ENCODE measurements at places on chromosomes 5 and 9.

GRCh38 chr9:126965541-126966428 is 51.2 kb downstream of the RALGPS1 start:
- peak; percentile 78 for DNase-seq

GRCh38 chr5:53820802-53821171 is 260.3 kb downstream of the NDUFS4 start:
- DNase-seq: no peak

GRCh38 chr9:137833721-137834613 is 43.6 kb upstream of the CACNA1B start:
- no peak for DNase-seq

- DNase-seq: no peak
These were observed 85.0 kb downstream of the PSD2 start for GRCh38 chr5:139880416-139881142.

DNA sequence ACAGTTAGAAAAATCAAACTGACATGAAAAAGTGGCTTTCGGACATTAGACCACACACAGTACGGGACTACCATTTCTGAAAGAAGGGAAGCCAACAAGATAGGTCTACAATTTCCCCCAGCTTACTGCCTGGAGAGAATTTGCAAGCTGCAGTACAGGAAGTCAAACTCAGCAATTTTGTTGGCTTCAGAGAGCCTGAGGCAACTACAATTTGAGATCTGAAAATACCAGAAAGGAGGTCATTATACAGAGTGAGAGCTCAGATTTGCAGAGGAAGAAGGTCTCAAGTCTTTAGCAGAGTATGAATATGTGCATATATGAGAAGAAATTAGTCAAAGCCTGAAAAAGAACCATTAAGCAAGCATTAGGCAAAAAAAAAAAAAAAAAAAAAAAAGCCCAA is 83.0 kb downstream of the OXCT1 start:
- DNase-seq: no peak

- no peak for DNase-seq
These were observed 14.3 kb upstream of the KLF9 start for GRCh38 chr9:70428781-70429180.

DNA sequence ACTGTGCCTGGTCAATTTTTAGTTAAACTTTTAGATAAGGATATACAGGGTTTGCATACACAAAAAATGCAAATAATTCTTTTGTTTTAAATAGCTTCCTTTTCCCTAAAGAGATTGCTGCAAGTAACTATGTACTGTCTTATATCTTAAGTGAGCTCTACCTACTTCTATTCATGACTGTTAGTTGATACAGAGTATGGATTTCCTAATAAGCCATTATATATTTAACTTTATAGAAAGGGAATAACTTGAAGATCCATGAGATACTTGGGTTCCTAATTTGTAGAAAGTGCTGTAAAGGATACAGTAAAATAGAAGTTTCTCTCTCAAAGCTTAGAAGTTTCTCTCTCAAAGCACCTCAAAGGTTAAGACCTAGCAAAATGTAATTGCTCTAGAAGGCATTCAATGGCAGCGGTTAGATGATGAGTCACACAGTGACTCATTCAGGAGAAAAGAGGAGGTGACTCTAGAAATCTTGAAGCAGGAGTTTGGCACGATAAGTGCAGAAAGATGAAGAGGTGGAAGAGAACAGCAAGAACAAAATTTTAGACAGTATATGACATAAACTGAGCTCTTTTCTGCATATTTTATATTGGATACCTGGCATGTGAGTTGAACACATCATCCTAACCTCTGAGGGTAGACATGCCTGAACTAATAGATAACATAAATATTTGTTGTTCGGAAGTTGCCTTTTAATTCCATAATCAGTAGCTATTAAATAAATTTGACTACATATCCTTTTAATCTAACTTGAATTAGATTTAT is 5.5 kb upstream of the DNAJC21 start:
- DNase-seq: no peak

- DNase-seq: no peak
These were observed 175.2 kb downstream of the CACNA1B start for GRCh38 chr9:138052635-138053320.

DNA sequence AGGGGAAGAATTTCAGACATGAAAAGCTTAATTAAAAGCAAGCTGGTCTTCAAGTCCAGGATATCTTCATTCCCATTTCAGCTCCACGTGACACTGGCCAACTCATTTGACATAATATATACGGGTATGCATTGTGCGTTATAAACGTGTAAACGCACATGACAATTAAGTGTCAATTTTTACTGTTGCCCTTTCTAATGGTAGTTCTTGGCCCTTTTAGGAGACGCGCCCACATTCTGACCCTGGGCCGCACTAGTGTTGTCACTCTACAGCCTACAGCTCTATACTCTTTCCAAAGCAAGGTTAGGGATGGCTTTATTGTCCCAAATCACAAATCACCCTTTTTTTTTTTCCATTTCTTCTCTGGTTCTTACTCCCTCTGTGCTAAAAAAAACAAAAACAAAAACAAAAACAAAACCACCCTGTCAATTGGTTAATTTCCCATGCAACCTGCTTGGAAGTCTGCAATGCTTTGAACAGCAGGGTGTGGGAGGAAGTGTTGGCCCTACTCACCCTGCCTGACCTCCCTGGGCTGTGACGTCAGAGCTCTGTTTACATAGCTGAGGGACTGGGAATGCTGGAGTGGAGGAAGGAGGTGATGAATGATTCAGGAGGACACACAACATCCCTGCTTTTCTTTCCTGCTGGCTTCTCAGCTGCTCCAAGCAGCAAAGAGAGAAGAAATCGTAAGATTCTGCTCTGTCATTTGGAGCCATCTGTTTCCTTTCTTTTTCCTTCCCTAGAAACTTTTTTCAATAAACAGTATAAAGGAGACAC is 19.3 kb downstream of the RFK start:
- peak; percentile 35 for DNase-seq

DNA sequence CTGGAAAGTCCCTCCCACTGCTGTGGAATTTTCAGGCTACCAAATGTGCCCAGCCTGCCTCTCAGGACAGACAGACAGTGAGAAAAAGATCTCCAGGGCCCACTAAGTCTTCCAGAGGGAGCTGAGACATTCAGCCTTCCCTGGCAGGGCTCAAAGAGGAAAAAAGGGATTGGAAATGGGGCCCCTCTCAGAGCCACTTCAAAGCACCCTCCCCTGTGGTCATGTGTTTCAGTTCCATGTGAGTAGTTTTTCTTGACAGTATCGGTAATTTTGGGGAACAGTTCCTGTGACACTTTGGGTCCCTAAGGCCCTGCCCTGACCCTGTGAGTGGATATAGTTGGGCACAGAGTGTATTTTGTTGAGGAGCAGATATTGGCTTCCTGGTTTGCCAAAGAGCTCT is 25.0 kb downstream of the LARP1 start:
- DNase-seq: no peak

DNA sequence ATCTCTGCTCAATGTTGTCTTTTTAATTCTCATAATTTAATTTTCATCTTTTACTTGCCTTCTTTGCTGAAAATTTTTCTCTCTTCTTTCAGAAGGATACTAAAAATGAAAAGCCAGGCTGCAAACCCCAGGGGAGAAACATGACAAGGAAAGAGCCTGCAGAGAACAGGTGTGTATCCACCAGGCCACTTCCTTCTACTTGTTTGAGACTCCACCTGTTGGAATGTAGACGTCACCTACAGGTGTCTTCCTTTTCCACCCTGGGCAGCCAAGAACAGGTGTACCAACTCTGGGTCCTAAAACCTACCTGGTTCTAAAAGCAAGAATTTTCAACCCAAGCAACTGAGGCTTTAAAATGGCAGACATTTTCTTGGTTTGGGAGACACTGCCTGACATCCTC is 166.8 kb downstream of the ATP10B start:
- DNase-seq: no peak

- DNase-seq: no peak
These were observed 46.3 kb upstream of the GLIS3 start for GRCh38 chr9:4346131-4346530.

DNA sequence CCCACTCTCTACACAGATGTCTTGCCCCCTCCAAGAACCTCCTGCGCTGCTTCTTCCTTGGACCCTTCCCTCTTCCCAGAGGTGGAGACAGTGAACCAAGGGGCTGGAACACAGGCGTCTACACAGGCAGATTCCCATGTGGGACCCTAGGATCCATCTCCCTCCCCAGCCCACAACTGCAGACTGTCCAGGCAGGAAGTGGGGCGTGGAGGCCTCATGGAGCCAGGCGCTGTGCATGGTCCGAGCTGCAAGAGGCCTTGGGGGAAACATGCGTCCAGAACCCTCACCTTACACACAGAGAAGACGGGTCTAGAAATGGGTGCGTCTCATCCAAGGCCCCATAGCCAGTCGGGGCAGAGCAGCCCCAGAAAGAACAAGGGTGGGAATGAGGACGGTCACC is 117.5 kb downstream of the VAV2 start:
- DNase-seq: no peak

DNA sequence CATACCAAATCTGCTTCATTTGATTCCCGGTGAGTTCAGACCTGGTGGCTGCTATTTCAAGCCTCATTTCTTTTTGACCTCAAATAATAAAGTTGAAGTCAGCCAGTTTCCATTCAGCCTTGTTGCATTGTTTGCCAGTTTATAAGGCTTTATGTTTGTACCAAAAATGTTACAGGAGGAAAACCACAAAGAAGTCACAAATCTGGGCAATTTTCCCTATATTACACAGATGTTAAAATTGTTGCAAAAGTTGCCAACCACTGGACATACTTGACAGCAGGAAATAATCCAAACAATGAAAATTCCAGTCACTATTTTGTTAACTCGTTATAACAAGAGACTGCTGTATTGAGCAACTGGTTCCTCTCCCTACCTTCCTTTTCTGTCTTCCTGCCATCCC is 1325.0 kb upstream of the DMAC1 start:
- no peak for DNase-seq

DNA sequence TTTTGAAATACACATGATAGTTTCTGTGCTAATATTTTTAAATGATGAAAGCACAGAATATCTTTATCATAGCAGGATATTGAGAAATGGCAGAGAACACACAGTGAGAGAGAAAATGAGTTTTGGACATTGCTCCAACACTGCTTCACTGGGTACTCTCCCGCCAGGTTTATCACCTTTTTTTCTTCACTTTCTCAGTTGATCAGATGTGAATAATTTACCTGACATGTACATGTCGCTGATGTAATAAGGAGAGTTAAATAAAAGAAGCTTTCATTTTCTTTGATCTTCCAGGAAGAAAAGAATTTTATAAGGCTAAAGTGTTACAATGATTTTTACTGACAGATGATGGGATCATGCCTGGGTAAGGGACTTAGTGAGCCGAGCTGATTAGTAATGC is 134.5 kb downstream of the ALDH1A1 start:
- no peak for DNase-seq

- no peak for DNase-seq
These were observed 497.9 kb downstream of the ARHGEF28 start for GRCh38 chr5:74123929-74124328.

DNA sequence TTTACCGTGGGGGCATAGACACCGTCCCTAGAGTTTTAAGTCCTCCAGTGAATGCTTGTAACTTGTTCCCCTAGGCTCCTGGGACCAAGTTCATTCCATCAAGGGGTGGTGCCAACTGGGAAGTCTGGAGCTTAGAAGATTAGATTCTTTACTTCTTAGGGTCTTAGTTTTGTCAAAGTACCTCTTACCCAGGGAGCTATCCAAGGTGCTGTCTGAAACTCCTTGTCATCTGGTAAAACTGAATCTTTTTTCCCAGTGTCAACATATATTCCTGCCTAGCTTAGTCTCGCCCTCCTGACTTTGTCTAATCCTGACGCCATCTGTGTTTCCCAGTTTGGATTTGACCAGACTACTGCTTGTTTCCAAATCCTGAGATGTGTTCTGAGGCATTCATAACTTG is 41.6 kb downstream of the MAMDC2 start:
- DNase-seq: peak; percentile 88

DNA sequence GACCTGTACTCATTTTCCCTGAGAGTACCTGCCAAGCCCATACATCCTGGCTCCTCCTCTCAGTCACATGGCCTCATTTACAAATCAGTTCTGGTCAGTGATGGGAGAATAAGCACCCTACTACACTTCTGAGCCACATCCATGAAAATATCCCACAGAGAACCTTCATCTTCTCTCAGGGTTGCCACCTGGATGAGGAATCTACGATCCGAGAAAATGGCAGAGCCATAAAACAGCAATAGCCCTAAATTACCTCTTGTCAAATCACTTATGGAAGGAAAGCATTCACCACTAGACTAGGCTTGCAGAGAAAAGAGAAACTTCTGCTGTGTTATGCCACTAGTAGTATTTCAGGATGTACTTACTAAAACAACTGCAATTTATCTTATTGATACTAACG is 324.8 kb downstream of the BNC2 start:
- no peak for DNase-seq

GRCh38 chr5:54756796-54757402 is 228.5 kb downstream of the ESM1 start:
- no peak for DNase-seq

DNA sequence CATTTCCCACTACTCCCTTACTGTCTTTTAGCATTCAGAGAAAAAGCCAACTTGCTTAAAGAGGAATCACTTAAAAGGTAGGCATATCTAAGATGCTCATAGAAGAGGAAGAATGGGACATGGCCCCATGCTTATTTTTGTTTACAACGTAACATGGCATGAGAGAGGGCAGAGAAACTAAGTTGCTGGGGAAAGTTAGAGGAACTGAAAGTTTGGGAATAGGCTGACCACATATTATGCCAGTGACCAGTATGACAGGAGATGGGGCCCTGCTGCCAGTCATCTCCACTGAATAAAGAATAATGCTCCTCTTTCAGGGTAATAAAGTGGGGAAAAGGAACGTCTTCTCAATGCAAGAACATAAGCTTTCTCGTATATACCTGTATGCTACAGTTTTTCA is 1.9 kb downstream of the PLPP6 start:
- no peak for DNase-seq

DNA sequence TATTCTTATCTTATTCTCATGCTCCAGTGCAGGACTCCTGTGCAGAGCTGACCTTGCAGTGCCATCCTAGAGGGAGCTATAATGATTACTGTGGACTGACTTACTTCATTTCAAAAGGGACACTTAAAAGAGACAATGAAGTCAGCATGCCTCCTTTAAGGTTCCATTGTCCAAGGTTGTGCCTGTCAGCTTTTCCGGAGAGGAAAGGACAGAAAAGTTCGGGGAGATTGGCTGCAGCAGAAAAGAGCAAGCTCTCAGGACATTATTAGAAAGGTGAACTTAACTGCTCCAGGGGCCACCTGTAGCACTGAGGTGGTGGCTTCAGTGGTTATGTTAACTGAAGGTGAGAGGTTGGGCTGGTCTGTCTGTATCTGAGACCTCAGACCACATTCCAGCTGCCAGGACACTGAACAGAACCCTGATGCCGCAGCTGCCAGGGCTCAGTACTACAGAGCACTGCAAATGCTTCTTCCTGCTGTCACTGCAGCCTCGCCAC is 112.9 kb downstream of the ST8SIA4 start:
- DNase-seq: no peak

DNA sequence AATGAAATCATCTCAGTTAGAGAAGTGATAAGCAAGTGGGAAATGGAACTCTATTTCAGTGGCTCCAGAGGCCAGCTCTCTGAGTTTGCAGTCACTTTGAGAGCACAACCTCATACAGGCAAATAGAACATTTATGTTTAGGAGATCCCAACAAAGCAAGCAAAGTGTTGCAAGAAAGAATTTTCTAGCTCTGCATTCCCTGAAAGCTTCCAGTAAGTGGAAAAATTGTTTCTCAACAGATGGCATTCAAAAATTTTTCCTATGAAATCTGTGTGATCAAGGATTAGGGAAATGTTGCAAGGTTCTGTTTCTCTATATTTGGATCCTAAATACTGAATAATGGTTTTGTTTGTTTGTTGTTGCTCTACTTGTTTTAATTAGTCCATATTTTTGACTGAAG is 764.2 kb upstream of the ZNF608 start:
- DNase-seq: no peak
